ENCODE measurements at places on chromosomes 5 and 9.

GRCh38 chr9:41229408-41230401, 40.6 kb upstream of the ZNG1F start:
- no peak for DNase-seq

DNA sequence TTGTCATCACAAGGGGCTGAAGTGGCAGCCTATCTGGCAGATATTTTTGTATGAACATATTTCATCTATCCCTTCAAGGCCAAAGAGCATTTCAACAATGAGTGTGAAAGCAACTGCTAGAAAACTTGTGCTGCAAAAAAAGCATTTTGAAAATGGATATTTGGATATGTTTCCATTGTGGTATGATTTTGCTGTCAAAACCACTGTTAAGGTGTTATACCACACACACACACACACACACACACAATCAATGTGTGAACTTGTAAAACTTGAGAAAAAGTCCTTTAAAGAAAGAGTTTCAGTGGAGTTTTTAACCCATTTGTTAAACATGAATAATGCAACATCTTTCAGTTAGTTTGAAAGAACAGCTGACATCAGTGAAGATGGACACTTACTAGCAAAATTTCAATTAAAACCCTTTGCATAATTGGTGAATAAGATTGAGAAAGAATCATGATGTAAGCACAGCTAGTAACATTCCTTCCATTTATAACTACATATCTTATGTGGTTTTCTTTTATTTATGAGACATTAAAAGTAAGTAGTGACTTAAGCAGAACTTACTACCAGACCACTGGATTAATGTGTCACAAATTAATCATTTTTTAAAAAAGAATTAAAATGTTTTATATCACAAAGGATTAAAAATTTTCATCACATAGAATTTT, 182.6 kb upstream of the GNA14 start:
- no peak for DNase-seq

DNA sequence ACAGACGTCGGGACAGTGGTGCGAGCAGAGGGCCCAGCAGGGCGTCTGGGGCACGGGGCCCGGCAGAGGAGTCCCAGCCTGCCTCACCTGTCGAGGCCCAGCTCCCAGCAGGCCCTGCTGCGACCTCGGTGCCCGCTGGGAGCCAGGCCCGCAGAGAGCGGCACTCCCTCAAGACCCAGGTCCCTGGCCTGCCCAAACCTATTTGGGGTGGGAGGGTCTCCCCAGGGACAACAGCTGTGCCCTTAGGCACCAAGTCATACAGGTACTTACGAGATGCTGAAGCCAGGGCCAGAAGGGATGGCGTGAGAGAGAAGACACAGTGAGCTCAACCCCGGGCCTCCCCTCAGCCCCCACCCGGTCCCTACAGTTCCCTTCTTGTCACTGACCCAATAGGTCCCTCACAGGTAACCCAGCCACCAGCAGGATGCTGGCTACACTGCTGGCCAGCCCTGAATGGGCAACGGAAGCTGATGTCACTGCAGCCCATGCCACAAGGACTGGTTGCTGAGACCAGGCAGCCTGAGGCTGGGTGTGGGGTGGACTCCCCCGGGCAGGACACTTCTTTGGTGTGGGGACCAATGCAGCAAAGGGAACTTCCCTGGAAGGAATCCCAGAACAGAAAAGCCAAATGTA, 3.7 kb downstream of the NSMF start:
- no peak for DNase-seq

DNA sequence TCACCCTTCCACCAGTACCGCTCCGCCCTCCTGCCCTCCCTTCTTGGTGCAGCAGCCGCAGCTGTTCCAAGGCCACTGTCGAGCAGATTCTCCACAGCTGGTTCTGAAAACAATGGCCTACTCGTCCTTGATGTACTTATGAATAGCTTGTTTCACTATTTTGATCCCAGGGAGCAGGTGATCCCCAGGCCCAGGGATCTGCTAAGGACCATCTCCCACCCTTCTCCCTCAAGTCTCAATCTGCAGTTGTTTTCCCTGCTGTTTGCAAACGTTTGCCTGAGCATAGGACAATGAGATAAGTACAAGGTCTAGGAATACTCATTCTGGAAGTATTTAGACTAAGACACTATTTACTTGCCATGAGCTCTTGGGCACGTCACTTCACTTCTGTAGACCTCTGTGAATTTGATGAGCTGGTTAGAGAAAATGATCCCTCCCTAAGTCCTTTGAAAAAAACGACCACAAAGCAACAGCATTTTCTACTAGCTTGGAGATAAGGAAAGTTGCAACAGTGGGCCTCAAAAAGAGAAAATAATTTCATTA, 1.8 kb downstream of the LURAP1L start:
- DNase-seq: no peak

- DNase-seq: no peak
Measured at GRCh38 chr9:98280574-98280973, 25.1 kb upstream of the TBC1D2 start.

Data from MV-4-11 (cell line).